A549 treated with GW870086 at 1 μM for 4 hours (cell line): ENCODE measurements at places on chromosomes 1 and 21. TPM values are rescaled to one million over a fixed set of nuclear protein-coding genes. Genes with fewer than 3 reads are reported as not detected.

The MAD2L2 gene
- total RNA-seq = 45.4 to 53.3 TPM (median 51.3 TPM) in 5 replicates

The ASCL5 gene
- total RNA-seq = 0.09 to 0.23 TPM (median 0.10 TPM) in 4 of 5 replicates, not detected in the other

The SAMD11 gene
- total RNA-seq = 16.9 to 31.9 TPM (median 30.4 TPM) in 5 replicates

The NPPB gene
- total RNA-seq = 0.24 TPM in 1 of 5 replicates, not detected in the others

The NECTIN4 gene
- total RNA-seq = 2.0 to 3.1 TPM (median 2.1 TPM) in 5 replicates

The KLHDC9 gene
- total RNA-seq = 1.4 to 2.0 TPM (median 1.6 TPM) in 5 replicates

The TDRD5 gene
- total RNA-seq = 0.05 to 0.11 TPM (median 0.08 TPM) in 3 of 5 replicates, not detected in the others

The FAM72C gene
- total RNA-seq = 3.2 to 5.5 TPM (median 5.4 TPM) in 5 replicates

The TMEM59 gene
- total RNA-seq = 112 to 126 TPM (median 118 TPM) in 5 replicates

The ARHGEF16 gene
- total RNA-seq = 4.8 to 5.8 TPM (median 5.0 TPM) in 5 replicates

The NBPF6 gene
- total RNA-seq = 0.19 TPM in 1 of 5 replicates, not detected in the others

The ELAPOR1 gene
- 0.38 to 1.1 TPM (median 0.44 TPM) in 5 replicates for total RNA-seq

The SMIM12 gene
- 47.9 to 61.0 TPM (median 56.4 TPM) in 5 replicates for total RNA-seq

The OR14I1 gene
- total RNA-seq = not detected in 5 replicates

The NBPF8 gene
- total RNA-seq = 3.9 to 4.8 TPM (median 4.6 TPM) in 5 replicates

The ABCG1 gene
- 2.3 to 2.8 TPM (median 2.6 TPM) in 5 replicates for total RNA-seq

The PADI2 gene
- total RNA-seq = 0.87 to 1.5 TPM (median 1.00 TPM) in 5 replicates

The SYPL2 gene
- total RNA-seq = 0.07 to 0.11 TPM (median 0.10 TPM) in 5 replicates

The PTPN22 gene
- total RNA-seq = not detected in 5 replicates

The ADAMTS4 gene
- total RNA-seq = 0.03 TPM in 1 of 5 replicates, not detected in the others

The CLCC1 gene
- 16.1 to 18.6 TPM (median 17.3 TPM) in 5 replicates for total RNA-seq

The TRAF3IP3 gene
- not detected in 5 replicates for total RNA-seq

The PKP1 gene
- 0.02 to 0.07 TPM (median 0.05 TPM) in 4 of 5 replicates, not detected in the other for total RNA-seq

The TDRD10 gene
- 0.07 to 0.16 TPM (median 0.08 TPM) in 3 of 5 replicates, not detected in the others for total RNA-seq

The NTRK1 gene
- total RNA-seq = 0.03 to 0.18 TPM (median 0.16 TPM) in 4 of 5 replicates, not detected in the other

The LACTBL1 gene
- total RNA-seq = not detected in 5 replicates

The SPATA6 gene
- total RNA-seq = 1.4 to 2.2 TPM (median 1.7 TPM) in 5 replicates

The GNG4 gene
- 12.2 to 15.2 TPM (median 13.5 TPM) in 5 replicates for total RNA-seq

The OR2M7 gene
- total RNA-seq = not detected in 5 replicates

The KRTAP7-1 gene
- total RNA-seq = not detected in 5 replicates

The PRDX6 gene
- 319 to 366 TPM (median 339 TPM) in 5 replicates for total RNA-seq

The DISC1 gene
- total RNA-seq = 0.21 to 0.39 TPM (median 0.30 TPM) in 5 replicates

The TTC39A gene
- 1.4 to 2.7 TPM (median 1.8 TPM) in 5 replicates for total RNA-seq

The MEAF6 gene
- 46.0 to 62.1 TPM (median 47.9 TPM) in 5 replicates for total RNA-seq

The GBP3 gene
- total RNA-seq = 0.77 to 1.5 TPM (median 0.87 TPM) in 5 replicates

The KCNJ9 gene
- total RNA-seq = not detected in 5 replicates

The CLCA4 gene
- not detected in 5 replicates for total RNA-seq

The S100A2 gene
- total RNA-seq = 18.8 to 40.7 TPM (median 32.4 TPM) in 5 replicates

The SNIP1 gene
- total RNA-seq = 9.0 to 14.5 TPM (median 13.0 TPM) in 5 replicates

The CD1E gene
- total RNA-seq = not detected in 5 replicates

The FCN3 gene
- total RNA-seq = not detected in 5 replicates

The IFFO2 gene
- 6.3 to 9.4 TPM (median 8.9 TPM) in 5 replicates for total RNA-seq

The ADAM30 gene
- total RNA-seq = not detected in 5 replicates

The PROK1 gene
- not detected in 5 replicates for total RNA-seq

The HENMT1 gene
- 4.1 to 4.8 TPM (median 4.3 TPM) in 5 replicates for total RNA-seq

The LGR6 gene
- total RNA-seq = 0.31 to 0.79 TPM (median 0.55 TPM) in 5 replicates

The EDARADD gene
- 3.2 to 3.6 TPM (median 3.4 TPM) in 5 replicates for total RNA-seq

The FCGR3A gene
- total RNA-seq = not detected in 5 replicates

The PYHIN1 gene
- not detected in 5 replicates for total RNA-seq

The RIMS3 gene
- 1.0 to 1.7 TPM (median 1.2 TPM) in 5 replicates for total RNA-seq

The RAB3B gene
- total RNA-seq = 4.8 to 8.5 TPM (median 6.8 TPM) in 5 replicates

The ZNF496 gene
- total RNA-seq = 15.7 to 19.8 TPM (median 17.1 TPM) in 5 replicates

The KRTAP10-9 gene
- not detected in 5 replicates for total RNA-seq
